ENCODE measurements at places on chromosomes 2 and 18. TPM values are rescaled to one million over a fixed set of nuclear protein-coding genes. Genes with fewer than 3 reads are reported as not detected.

- H3K4me3 ChIP-seq = no peak overlapping the region
- H3K27me3 ChIP-seq = no peaks in the 10 kb centered on the region
- no peak for DNase-seq
- H3K4me1 ChIP-seq = peaks cover 15% of the 10 kb centered on the region
- H3K27ac ChIP-seq = no peak overlapping the region
These were observed 12.5 kb downstream of the CYP26B1 start for GRCh38 chr2:72134997-72135800.

GRCh38 chr18:64436111-64436510, 287.2 kb upstream of the LINC00305 start:
- H3K4me3 ChIP-seq = no peak overlapping the region
- H3K36me3 ChIP-seq = no peaks in the 10 kb centered on the region
- no peak overlapping the region for H3K27ac ChIP-seq
- no peak for DNase-seq
- H3K4me1 ChIP-seq = no peaks in the 10 kb centered on the region

DNA sequence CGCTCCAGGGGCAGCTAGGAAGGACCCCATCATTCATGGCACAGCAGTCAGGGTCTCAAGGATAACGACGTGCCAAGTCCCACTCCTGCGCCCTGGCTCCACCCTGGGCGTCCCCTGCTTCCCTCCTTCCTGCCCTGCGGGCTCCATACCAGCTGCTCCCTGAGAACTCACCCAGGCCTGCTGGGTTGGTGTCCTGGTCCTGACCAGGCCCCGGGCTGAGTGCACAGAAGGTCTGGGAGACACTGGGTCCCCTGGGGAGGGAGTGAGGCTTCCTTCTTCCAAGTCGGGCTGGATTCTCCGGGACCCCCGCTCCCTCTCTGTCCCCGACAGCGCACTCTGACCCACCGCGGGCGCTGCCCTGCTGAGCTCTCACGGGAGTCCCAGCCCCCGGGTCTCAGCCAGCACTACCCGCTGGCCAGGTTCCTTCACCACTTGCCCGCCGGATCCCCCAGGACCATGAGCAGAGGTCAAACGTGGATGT, 160.2 kb downstream of the PXDN start:
- no peaks in the 10 kb centered on the region for H3K36me3 ChIP-seq
- DNase-seq = no peak
- no peaks in the 10 kb centered on the region for H3K4me1 ChIP-seq

GRCh38 chr18:37453752-37454151, 111.8 kb downstream of the CELF4 start:
- H3K27ac ChIP-seq = no peak overlapping the region
- H3K36me3 ChIP-seq = no peaks in the 10 kb centered on the region
- H3K4me1 ChIP-seq = no peaks in the 10 kb centered on the region
- DNase-seq = no peak

The MEIS1 gene
- total RNA-seq = 146 TPM

The CRACDL gene
- 4.5 TPM for total RNA-seq
